Stimulated activated naive CD4-positive, alpha-beta T cell treated with Interleukin-2 at 50 U/mL for 16 hours (primary cell): ENCODE measurements at places on chromosomes 11 and 22.

GRCh38 chr11:12026331-12027211, 18.1 kb upstream of the DKK3 start:
- DNase-seq: no peak

- no peak for DNase-seq
These were observed 12.9 kb downstream of the OR51B6 start for GRCh38 chr11:5364214-5364613.

DNA sequence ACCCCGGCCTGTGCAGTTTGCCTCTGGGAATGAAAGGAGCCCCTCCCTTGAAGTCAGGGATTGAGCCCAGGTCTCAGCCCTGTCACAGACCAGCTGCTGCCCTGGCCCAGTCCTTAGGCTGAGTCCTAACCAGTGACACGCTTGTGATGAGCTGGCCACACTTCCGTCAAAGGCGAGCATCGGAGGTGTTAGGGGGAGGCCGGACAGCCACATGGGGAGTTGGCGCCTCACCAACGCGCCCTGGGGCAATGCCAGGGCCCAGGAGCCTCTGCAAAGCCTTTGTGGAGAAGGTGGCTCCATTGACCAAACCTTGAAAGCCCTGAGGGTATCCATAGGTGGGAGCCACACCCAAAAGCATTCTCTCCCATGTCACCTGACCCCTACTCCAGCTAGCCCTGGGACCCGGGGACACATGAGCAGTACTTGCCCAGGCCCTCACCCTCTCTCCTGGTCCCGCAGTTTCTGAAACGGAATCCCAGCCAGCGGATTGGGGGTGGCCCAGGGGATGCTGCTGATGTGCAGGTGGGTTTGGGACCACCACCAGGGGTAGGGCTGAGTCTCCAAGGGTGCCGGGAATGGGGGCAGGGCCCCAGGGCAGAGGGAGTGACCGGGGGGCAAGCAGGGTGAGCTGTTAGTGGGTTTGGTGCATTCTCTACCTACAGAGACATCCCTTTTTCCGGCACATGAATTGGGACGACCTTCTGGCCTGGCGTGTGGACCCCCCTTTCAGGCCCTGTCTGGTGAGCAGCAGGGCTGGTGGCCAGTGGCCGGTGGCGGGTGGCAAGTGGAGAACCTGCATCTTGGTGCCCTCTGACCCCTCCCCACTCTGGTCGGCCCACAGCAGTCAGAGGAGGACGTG, 3.7 kb downstream of the PTPRCAP start:
- DNase-seq: no peak

DNA sequence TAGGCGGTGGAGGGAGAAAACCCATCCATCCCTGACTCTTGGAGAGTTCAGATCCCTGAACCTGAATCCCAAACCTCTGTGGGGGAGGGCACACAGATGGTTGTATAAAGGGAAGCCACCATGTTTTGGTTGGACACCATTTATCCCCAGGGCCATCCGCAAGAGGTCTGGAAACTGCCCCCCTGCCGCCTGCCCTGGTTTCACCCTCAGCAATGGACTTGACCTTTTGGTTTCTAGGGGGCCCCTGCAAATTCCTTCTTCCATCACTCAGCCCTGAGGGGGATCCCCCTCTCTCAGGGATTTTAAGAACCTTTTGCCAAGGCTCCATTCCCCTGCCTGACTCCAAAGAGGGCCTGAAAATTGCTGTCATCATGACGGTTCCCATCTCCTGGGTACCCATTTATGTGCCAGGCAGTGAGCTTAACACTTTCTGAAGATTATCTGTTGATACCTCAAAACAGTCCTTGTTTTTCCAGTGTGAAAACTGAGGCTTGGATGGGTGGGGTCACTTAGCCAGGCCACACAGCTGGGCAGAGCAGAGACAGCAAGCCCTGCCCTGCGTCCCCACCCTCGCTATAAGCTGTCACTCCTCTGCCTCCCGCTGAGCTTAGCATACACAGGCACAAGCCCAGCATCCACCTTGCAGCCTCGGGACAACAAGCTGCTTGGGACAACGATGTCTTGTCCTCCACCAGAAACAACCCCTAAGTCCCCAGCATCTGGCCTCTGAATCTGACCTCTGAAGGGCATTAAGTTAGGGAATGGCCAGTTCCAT, 33.2 kb upstream of the CRYBB3 start:
- DNase-seq: no peak

DNA sequence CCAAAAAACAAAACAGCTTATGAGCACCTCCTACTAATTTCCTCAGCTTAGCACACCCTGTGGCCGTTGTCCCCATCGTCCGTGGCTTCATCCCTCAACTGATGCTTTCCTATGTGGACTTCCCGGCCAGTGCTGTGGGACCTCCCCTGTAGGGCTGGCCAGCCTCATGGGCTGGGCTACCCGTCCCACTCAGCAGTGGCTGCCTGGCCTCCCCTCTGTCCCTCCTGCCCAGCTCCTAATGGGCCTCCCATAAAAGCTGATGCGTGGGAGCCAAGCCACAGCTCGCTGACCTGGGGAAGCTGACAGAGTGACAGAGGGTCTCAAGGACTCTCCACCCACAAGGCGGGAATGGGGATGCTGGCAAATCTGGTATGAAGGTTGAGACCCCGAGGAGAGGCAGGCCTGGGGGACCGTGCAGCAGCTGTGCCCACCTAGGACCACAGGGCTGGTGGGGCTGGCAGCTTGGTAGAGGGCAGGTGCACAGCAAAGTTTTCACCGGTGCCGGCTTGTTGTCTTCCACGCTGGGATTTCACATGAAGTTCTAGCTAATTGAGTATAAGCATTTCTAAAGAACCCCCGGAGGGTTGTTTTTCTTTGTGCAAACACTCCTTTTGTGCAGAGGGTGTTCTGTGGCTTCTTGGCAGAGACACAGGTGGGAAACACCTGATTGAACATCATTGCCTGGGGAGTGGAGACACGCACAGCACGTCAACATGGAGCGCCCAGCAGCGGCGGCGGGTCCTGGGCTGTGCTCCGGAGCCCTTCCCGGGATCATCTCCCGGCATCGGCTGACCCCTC, 23.2 kb downstream of the TBX1 start:
- no peak for DNase-seq

DNA sequence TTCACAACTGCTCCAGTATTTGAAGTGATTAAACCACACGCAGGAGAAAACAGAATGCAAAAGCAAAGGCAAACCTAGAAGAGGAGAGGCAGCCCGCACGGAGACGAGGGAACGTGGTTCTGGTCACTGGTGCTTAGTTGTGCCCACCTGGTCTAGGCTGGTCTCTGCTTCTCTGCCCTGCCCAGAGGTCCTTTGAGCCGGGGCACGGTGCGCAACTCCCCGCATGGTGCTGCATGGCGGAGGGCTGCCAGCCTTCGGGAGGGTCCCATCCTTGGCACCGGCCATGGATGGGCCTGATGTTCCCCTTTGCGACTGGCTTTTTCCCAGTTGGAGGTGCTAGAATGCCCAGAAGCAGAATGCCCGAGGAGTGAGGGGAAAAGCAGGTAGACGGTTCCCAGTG, 46.1 kb downstream of the KCNC1 start:
- no peak for DNase-seq

- no peak for DNase-seq
These were observed 7.8 kb upstream of the TMPRSS13 start for GRCh38 chr11:117936973-117937372.

- no peak for DNase-seq
These were observed 35.0 kb downstream of the RAB30 start for GRCh38 chr11:83036701-83037100.

- DNase-seq: no peak
These were observed 139.7 kb upstream of the TEAD1 start for GRCh38 chr11:12534549-12534948.

DNA sequence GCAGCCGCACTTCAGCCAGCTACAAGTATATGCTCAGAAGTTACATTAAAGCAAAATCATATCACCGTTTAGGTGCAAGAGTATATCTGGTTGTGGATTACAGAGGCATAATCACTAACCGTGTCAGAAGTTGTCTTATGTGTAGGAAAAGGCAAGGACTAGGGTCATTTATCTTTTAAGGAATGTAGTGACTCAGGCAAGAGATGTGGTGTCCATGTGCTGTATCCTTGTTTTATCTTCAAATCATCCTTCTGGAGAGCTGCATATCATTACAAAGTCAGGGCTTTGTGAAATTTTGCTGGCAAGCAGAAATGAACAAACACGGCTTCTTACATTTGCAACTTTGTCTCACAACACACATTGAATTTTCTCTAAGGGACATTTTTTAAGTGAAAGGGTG, 12.7 kb upstream of the CHORDC1 start:
- DNase-seq: no peak

DNA sequence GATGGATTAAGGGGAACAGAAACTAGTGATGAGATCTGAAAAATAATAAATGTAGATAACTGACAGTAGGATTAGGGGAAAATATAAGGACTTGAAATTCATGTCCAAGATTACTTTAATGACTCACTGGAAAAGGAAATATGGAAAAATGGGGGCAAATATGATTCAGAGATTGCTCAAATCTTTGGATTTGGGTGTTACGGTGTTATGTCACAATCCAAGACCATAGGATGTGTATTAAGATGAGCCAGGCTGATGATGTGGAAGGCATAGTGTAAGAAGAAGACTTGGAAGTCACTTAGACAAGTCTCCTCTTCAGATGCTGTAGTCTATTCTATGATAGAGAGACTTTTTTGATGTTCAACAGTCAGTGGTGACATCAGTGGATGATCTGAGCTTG, 323.7 kb downstream of the LUZP2 start:
- DNase-seq: no peak

DNA sequence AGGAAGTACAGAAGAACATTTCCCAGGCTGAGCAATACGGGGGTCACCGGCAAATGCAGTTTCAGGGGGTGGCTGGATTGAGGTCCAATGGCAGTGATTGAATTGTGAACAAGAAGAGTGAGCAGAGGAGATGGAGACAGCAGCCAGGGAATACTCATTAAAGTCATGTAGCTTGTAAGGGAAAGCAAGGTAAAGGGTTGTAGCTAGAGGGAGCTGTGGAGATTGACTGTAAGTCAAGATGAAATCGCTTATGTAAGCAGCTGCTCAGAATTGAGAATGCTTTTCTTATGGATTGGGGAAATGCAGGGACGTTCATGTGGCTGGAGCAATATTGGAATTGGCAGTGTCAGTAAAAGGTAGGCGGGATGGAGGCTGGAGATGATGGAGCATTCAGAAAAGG, 111.4 kb upstream of the TBCEL start:
- no peak for DNase-seq

DNA sequence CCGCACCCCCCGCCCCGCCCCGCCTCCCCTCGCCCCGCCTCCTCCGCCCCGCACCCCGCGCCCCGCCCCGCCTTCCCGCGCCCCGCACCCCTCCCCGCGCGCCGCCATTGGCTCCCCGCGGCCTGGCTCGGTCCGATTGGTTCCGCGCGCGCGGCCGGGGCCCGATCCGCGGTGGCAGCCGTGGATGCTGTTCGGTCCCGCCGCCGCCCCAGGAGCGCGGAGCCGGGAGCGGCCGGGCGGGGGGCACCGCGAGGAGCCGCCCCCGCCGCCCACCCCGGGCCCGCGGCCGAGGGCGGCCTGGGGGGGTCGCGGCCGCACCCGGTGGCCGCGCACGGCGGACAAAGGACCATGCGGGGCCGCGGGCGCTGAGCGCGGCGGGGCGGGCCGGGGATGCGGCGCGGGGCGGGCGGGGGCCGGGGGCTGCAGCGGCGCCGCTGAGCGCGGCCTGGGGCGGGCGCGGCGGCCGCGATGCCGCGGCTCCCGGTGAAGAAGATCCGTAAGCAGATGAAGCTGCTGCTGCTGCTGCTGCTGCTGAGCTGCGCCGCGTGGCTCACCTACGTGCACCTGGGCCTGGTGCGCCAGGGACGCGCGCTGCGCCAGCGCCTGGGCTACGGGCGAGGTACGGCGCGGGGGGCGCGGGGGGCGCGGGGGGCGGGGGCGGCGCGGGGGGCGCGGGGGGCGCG, at the start of gene B4GALNT4:
Gene B4GALNT4 (plus strand): TSS at position 164 of the 683 bp plus-strand sequence. CDS start 305 bp downstream, at position 469.
- no peak for DNase-seq

DNA sequence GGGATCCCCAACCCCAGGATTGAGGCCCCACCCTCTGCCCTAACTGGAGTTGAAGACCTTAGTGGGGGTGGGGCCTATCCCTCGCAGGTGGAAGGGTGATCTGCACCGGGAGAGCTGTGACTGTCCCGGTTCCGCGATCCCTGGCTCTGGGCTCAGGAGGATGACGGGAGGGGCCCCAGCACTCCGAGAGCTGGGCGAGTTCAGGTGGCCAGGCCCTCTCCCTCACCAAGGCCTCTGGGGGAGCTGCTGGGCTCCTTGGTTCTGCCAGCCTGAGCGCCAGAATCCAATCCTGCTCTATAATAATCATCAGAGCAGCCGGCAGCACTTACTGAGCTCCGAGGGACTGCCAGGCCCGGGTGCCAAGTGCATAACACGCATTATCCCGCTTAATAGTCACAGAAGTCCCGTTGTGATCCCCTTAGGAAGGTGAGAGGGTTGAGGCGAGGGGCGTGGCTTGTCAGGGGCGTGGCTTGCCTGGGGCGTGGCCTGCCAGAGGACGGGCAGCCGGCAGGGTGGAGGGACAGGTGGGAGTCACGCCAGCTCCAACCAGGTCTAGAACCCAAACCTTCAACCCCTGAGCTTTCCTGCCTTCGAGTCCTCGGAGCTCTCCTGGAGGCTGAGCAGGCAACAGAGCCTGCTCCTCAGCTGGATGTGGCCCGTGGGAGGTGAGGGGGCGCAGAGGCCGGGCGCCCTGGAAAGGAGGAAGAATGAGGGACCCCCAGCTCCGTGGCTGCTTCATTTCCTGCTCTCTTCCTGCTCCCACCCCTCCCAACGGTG, 7.3 kb upstream of the SYT7 start:
- DNase-seq: peak; percentile 58
